ENCODE measurements at places on chromosomes 1 and 21.

DNA sequence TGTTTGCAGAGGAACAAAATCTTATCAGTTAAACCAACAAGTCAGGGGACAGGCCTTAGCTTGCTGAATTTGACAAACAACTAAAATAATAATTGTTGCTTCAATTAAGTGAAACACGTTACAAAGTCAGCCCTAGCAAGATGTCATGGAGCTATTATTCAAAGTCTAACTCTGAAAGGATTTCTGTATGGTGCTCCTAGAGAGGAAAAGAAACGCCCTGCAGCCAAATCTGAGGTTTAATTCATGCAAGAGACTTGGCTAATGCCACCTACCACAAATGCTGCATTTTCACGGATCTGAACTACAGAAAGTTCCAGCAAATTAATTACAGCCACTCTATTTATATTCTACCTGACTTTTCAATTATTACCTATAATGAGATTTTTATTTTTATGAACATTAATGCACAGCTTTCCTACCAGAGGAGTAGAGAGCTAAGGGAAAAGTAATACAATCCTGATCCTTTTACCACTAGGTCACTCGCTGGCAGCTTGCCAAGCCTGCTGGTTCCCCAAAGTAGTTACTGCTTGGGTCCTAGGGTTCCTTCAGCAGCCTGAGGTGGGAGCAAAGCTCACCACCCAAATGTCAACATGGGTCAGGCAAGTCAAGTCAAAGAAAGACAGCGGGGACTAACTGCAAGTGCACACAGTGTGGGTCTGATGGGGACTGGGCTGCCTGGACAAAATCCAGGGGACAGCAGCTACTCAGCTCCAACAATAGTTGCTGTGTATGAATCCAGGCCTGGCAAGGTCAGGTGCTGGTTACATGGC is 8.5 kb downstream of the COLGALT2 start:
- no peak for DNase-seq

GRCh38 chr1:31335007-31335406 is 37.9 kb downstream of the FABP3 start:
- peak; percentile 7 for DNase-seq

GRCh38 chr1:223259462-223259861 is 104.5 kb downstream of the SUSD4 start:
- no peak for DNase-seq

DNA sequence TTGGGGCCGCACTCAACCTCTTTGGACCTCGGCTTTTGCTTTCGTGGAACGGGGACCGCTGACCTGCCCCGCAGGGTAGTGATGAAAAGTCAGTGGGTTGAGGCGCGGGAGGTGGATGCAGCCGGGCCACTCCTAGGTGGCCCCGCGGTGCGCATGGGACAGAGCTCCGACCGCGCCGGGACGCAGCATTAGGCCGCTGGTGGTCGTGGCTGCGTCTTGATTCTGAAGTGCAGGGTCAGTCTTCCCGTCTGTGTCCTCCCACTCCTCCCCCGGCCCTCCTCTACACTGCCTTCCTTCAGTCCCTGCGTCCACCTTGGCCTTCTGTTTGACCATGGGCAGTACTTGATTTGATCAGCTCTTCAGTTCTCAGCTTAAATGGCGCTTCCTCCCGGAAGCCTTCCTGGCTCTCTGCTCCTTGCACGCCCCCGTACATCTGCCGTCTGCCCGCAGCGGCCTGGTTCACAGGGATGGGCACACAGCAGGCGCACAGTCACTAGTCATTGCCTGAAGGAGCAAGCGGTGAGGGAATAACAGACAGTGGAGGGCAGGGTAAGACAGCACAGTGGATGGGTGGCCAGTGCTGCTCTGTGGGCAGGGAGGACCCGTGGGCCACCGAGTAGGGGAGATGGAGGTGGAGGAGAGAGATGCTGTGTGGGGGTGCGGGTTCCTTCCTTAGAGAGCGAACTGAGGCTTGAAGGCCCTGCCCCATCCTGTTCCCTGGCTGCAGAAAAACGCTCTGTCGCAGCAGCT is 633 bp downstream of the THEMIS2 start:
- DNase-seq: no peak

- DNase-seq: no peak
These were observed 139.2 kb downstream of the KIF26B start for GRCh38 chr1:245294020-245294419.
